Posterior vena cava (tissue), 2 donors: ENCODE measurements at places on chromosomes 12 and 14. TPM values are rescaled to one million over a fixed set of nuclear protein-coding genes. Genes with fewer than 3 reads are reported as not detected.

DNA sequence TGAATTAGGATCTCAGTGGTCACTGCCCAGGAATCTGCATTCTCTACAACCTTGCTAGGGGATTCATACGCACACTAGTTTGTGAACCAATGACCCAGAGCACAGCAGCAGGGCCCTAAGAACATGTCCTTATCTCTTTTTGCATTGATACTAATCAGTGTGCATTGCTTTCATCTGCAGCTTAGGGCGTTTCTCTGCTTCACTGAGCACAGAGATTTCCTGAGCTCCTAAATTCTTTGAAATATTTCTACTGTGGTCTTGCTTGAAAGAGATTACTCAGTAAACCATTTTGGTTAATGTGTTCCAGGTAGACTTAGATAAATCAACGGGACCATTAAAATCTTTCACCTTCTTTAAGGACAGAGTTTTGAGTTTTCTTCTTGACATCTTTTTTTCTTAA is 351.3 kb upstream of the KITLG start:
- no peak for DNase-seq

GRCh38 chr14:95268350-95268749 is 51.4 kb downstream of the CLMN start:
- DNase-seq = no peak

Gene ZNF605
- 10.2 TPM for total RNA-seq

Gene TAS2R31
- total RNA-seq = 4.7 TPM
